Osteoblast (primary cell): ENCODE measurements at places on chromosomes 11 and 22. TPM values are rescaled to one million over a fixed set of nuclear protein-coding genes. Genes with fewer than 3 reads are reported as not detected.

GRCh38 chr11:32527261-32528175, 56.1 kb upstream of the EIF3M start:
- DNase-seq: no peak
- H3K27me3 ChIP-seq: no peaks in the 10 kb centered on the region
- H3K4me3 ChIP-seq: no peak overlapping the region
- H3K36me3 ChIP-seq: no peaks in the 10 kb centered on the region

- peaks cover 11% of the 10 kb centered on the region for H3K4me1 ChIP-seq
- no peaks in the 10 kb centered on the region for H3K27me3 ChIP-seq
- peaks cover 3% of the 10 kb centered on the region for H3K36me3 ChIP-seq
- no peak overlapping the region for H3K4me3 ChIP-seq
- DNase-seq: no peak
Measured at GRCh38 chr11:74984730-74985129, 4.0 kb upstream of the NEU3 start.

DNA sequence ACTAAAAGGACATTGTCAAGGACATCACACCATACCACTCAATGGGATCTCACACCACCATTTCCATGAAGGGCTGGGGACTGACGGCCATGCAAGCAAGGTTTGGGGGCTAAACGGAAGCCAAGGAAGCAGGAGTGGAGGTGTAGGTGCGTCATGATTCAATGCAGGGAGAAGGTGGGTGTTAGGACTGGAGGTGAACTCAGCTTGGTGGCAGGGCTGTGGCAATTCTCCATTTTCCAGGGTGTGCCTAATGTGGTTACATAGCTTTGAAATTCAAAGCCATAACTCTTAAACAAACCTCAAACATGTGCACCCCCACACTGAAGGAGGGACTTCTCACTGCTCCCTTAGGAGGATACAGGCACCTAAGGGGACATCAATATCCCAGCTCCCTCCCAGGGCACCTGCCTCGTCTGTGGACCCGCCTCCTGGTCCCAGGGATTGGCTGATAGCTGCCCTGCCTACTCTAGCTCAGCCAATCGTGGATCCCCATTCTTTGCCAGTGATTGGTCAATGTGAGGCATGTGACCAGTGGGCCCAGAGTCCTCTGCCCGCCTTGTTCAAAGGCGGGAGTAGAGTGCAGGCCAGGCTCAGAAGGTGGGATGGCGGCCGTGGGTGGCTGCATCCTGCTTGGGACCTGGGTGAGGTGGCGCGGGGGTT, 64.6 kb downstream of the CTTN start:
- no peaks in the 10 kb centered on the region for H3K36me3 ChIP-seq
- no peak for DNase-seq
- H3K4me3 ChIP-seq: no peak overlapping the region
- peaks cover 34% of the 10 kb centered on the region for H3K27me3 ChIP-seq

DNA sequence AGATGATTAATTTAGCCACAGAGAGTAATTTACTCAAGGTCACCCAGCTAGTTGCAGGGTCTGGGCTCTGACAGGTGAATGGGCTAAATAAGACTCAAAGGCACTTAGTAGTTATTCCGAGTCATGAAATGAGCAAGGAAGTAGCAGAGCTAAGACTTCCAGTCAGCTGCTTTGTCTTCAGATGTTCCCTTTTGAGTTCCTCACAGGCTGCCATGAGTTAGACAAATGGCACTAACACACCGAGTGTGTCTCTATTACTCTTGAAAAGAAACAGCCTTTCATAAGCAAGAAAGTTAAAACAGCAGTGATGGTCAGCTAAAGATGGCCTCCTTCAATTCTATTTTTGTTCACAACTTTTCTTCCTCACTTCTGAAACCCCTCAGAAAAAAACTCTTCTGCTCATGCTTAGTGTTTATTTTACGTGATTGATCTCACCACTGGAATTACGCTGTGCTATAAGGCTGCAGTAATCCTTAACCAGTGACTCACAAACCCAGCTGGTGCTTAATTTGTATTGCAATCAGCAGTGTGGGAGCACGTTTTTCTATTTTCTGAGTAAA, 389.1 kb downstream of the AASDHPPT start:
- DNase-seq: peak; percentile 45
- peak overlapping the region; percentile 21 for H3K4me3 ChIP-seq
- no peaks in the 10 kb centered on the region for H3K36me3 ChIP-seq
- peaks cover 27% of the 10 kb centered on the region for H3K4me1 ChIP-seq

GRCh38 chr11:75592715-75593114, 30.7 kb downstream of the SERPINH1 start:
- no peak for DNase-seq
- H3K27me3 ChIP-seq: peaks cover 7% of the 10 kb centered on the region
- H3K27ac ChIP-seq: no peak overlapping the region
- no peaks in the 10 kb centered on the region for H3K4me1 ChIP-seq

DNA sequence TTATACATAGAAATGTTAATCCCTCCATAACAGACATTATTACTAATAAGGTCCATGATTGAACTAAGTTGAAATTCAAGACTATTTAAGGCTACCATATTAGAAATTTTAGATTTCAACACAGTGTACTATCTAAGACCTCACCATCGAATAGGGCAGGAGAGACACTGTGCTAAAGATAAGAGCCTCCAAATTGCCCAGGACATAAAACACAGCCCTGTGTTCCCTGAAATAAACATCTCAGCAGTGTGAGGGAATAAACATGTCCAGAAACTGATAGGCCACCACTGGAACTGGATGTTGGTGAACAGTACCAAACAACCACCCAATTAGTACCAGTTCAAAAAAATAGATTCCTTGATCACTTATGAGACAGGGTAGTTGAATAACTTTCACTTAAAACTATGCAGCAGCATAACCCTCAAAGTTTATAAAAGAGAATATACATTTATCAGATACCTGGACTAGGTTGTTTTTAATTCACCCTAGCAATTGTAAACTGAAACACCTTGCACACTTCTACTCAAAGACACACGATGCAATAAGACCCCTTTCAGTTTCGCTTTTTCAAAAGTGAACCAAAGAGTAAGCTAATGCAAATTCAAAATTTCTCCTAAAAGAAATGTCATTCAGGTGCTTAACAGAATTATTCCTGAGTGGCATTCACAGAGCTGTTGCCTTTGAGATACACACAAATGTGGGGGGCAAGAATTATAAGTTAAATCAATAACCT, 34.3 kb downstream of the USP28 start:
- no peaks in the 10 kb centered on the region for H3K27me3 ChIP-seq
- H3K27ac ChIP-seq: no peak overlapping the region
- H3K4me3 ChIP-seq: no peak overlapping the region
- no peak for DNase-seq
- peaks cover 5% of the 10 kb centered on the region for H3K36me3 ChIP-seq

DNA sequence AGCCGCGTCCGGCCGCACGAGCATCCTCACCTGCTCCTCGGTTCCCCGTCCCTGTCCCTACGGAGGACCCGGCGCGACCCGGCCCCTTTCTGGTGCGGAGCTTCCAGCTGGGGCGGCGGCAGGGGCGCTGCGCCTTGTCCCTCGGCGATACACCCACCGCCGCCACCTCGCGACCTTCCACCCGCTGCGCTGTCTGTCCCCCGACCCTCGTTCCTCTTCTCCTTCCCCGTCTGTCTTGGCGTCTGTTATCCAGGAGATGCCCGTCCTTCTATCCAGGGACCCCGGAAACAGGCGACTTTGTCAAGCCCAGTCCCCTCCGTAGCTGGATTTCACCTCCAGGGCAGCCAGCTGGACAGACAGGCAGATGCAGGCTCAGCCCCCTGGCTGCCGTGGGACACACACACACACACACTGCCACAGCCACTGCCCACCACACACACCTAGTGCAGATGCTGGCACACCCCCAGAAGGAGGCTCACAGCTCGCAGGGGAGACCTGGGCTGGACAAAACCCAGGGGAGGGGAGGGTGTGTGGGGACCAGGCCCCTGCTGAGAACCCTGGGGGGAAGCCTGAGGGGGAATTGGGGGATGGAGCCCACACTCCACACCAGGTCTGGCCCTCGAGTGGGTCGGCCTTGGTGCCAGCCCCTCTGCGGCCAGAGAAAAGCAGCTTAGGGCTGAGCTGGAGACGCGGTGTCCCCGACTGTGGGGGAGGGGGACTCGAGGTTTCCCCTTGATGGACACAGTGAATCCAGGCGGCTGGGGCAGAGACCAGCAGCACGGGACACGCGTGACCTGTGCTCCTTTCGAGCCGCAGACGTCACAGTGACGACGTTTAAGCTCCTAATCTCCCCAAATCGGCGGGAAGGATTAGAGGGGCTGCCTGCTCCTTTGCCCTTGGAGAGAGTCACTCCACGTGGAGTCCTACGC, 788 bp downstream of the DRD4 start:
- DNase-seq: peak; percentile 88
- no peaks in the 10 kb centered on the region for H3K4me1 ChIP-seq
- no peaks in the 10 kb centered on the region for H3K36me3 ChIP-seq
- peaks cover 14% of the 10 kb centered on the region for H3K27me3 ChIP-seq
- no peak overlapping the region for H3K27ac ChIP-seq

The VPREB1 gene
- total RNA-seq: not detected in 2 replicates

The GUCY1A2 gene
- total RNA-seq: under 0.01 and 0.29 TPM in 2 replicates

The GRIK4 gene
- total RNA-seq: under 0.01 and 0.29 TPM in 2 replicates

The OTOG gene
- total RNA-seq: not detected in 2 replicates

The CBLIF gene
- total RNA-seq: not detected in 2 replicates

The TM7SF2 gene
- 8.8 and 10.1 TPM in 2 replicates for total RNA-seq

The MPZL2 gene
- total RNA-seq: not detected in 2 replicates
